ENCODE measurements at places on chromosomes 5 and 9. TPM values are rescaled to one million over a fixed set of nuclear protein-coding genes. Genes with fewer than 3 reads are reported as not detected.

The LCN9 gene
- not detected for total RNA-seq

The ARL14EPL gene
- not detected for total RNA-seq

- no peaks in the 10 kb centered on the region for H3K4me1 ChIP-seq
- no peaks in the 10 kb centered on the region for H3K27me3 ChIP-seq
- H3K36me3 ChIP-seq, result no peaks in the 10 kb centered on the region
- no peak for DNase-seq
Observed at GRCh38 chr5:153456993-153457392, 33.5 kb upstream of the GRIA1 start.

DNA sequence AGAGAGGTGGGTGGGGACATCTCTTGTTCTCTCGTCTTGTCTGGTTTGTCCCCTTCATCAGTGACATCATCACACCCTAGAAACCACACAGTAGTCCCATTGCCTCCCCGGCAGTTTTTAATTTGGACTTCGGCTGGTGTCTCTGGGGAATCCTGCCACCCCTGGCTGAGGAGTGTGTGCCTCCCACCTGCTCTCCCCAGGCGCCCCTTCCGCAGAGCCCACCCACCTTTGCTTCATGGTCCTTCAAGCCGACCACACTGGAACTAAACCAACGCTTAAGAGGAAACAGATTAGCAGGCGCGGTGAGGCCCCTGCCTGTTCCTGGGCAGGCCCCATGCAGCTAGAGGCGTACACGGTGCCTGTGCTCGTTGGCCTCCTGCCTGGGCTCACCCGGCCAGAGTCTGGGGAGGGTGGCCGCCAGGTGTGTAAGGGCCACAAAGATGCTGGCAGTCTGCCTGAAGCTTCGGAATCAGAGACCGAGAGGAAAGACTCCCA, 107.6 kb upstream of the SPRY4 start:
- no peak overlapping the region for H3K27ac ChIP-seq
- no peak for DNase-seq
- no peaks in the 10 kb centered on the region for H3K36me3 ChIP-seq
- H3K4me1 ChIP-seq, result no peaks in the 10 kb centered on the region
- no peaks in the 10 kb centered on the region for H3K27me3 ChIP-seq

- H3K27ac ChIP-seq, result no peak overlapping the region
- H3K27me3 ChIP-seq, result no peaks in the 10 kb centered on the region
- no peak overlapping the region for H3K4me3 ChIP-seq
- no peaks in the 10 kb centered on the region for H3K36me3 ChIP-seq
Observed at GRCh38 chr5:56812110-56812509, 3.2 kb upstream of the MAP3K1 start.

The COL15A1 gene
- 0.28 TPM for total RNA-seq

GRCh38 chr5:167014401-167015056, 1276.9 kb upstream of the WWC1 start:
- DNase-seq, result no peak
- H3K27me3 ChIP-seq, result no peaks in the 10 kb centered on the region

The SPINK6 gene
- not detected for total RNA-seq

DNA sequence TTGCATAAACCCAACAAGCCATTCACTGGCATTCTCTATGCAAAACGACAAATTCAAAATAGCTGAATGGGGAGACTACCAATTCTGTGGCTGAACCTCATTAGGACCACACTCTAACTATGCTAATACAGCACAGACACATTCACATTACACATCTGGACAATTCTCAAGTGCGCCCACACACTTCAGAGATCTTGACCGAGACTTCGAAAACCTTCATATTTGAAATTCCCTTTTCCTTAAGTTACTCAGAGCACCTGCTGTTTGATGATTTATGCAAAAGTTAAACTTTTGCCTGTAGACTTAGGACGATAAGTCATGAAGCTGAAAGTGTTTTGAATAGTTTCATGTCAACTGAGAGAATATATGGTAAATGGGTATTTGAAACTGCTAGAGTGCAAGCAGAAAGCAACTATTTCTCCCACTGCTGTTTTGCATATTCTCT, 111.9 kb downstream of the FBN2 start:
- no peak overlapping the region for H3K27ac ChIP-seq
- H3K4me3 ChIP-seq, result no peak overlapping the region
- H3K27me3 ChIP-seq, result no peaks in the 10 kb centered on the region

DNA sequence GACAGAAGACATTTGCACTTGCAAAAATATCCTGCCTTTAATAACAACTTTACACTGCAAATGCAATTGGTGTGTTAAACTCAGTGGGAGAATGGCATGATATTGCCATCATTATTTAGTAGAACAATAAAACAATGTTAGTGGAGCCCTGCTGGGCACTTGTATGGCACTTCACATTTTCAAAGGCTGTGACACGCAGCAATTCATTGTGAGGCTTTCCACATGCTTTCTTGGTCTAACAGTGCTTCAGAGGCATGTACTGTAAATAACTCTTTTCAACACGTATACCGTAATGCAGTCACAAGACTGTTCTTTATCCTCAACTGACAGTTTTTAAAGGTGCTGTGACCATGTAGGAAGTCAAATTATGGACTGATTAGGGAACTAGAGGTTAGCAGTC, 155.5 kb upstream of the EPB41L4A start:
- H3K27me3 ChIP-seq, result no peaks in the 10 kb centered on the region
- no peaks in the 10 kb centered on the region for H3K4me1 ChIP-seq
- no peak overlapping the region for H3K27ac ChIP-seq
- H3K4me3 ChIP-seq, result no peak overlapping the region
- no peaks in the 10 kb centered on the region for H3K36me3 ChIP-seq

The PAEP gene
- not detected for total RNA-seq

The RNF224 gene
- not detected for total RNA-seq

Data from GM12878 (cell line).